Activated CD4-positive, CD25-positive, alpha-beta regulatory T cell treated with anti-CD3 and anti-CD28 coated beads, Interleukin-2, amount 50 U/mL, for 24 hours (primary cell): ENCODE measurements at places on chromosomes 2 and 18.

DNA sequence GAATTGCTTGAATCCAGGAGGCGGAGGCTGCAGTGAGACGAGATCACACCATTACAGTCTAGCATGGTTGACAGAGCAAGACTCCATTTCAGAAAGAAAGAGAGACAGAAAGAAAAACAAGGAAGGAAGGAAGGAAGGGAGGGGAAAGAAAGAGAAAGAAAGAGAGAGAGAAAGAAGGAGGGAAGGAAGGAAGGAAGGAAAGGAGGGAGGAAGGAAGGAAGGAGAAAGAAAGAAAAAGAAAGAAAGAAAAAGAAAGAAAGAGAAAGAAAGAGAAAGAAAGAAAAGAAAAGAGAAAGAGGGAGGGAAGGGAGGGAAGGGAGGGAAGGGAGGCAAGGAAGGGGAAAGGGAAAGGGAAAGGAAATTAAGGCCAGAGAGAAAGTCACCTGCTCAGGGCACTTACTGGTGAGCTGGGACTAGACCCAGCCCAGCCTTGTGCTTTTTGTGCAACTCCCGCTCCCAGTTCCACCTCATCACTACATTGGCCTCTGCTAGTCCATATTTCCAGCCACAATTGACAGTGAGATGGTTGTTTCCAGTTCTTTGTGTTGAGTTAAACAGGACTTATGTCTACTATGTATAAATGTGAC is 35.7 kb downstream of the MOGAT1 start:
- no peak for ATAC-seq

DNA sequence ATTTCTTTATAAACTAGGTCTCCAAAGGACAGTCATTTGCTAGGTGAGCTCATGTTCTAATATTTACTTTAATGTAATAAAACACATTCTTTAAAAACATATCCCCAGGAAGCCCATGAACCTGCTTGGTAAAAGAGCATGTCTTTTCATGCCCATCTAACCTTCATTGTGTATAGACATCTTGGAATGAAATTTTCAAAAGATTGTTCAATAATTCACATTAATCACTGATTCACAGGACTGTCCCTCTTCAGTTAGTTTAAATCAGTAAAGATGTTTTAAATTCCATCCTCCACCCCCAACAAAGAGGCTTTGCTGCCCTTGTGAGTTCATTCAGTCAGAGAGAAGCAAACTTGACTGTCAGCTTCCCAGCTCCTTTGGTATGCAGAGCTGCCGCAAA is 633.4 kb upstream of the CELF4 start:
- ATAC-seq: no peak

- ATAC-seq: no peak
Observed at GRCh38 chr2:56199492-56199891, 15.7 kb downstream of the CCDC85A start.

- ATAC-seq: no peak
Observed at GRCh38 chr2:231161877-231162329, 36.5 kb upstream of the ARMC9 start.

DNA sequence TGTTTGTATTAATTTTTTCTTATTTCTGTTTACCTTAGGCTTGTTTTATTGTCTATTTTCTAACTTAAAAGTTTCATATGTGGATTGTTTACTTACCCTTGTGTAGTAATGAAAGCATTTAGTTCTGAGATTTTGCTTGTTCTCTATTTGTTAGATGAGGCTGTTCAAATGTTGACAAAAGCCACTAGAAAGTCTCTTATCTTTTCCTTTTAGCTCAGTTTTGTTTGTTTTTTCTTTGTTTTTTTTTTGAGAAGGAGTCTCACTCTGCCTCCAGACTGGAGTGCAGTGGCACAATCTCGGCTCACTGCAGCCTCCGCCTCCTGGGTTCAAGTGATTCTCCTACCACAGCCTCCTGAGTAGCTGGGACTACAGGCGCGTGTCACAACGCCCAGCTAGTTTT is 30.9 kb downstream of the USP14 start:
- no peak for ATAC-seq

GRCh38 chr2:82636402-82637020 is 1822.6 kb downstream of the SUCLG1 start:
- no peak for ATAC-seq
